ENCODE measurements at places on chromosomes 1 and 21.

DNA sequence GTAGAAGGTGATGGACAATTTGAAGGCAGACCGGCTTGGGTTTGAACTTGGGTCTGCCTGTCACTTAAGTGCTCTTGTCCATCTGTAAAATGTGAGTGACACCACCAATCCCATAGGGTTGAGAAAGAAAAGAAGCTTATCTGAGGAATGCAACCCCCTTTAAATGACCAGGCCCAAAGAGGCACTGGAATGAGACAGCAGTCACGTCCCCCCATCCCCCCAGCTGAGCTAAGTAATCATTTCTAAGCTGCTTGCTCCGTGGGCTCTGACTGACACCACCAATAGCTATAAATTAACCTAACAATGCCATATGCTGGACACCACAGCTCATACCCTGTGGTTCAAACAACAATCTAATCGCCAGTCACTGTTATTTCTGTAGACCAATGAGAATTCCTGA, 15.1 kb downstream of the LCA5L start:
- DNase-seq, result no peak

DNA sequence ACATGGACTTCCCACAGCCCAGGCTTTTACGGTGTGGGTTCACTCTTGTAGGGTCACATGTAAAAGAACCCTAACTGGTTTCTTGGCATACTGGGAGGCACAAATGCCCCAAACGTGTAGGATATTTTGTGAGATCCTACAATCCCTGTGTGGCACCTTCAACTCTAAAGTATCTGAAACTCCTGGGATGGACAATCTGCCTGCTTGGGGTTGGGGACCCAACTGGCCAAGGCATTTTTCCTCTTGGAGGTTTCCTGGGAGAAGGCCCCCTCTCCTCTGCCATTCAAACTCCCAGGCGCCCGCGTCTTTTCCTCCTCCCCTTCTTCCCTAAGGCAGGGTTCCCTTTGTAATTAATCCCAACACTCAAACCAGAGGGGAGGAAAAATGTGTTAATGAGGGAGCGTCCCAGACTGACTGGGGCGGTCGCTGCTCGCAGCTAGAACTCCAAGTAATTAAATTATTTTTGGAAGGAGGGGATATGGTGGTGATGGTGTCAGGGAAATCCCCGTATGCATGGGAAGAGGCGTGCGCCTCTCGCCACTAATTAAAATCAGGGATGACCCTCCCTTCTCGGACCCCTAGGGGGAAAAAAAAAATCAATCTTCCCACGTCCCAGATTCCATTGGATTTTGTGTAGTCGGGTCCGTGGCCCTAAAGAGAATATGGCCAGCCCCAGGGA, 681 bp upstream of the VANGL2 start:
- DNase-seq, result no peak

DNA sequence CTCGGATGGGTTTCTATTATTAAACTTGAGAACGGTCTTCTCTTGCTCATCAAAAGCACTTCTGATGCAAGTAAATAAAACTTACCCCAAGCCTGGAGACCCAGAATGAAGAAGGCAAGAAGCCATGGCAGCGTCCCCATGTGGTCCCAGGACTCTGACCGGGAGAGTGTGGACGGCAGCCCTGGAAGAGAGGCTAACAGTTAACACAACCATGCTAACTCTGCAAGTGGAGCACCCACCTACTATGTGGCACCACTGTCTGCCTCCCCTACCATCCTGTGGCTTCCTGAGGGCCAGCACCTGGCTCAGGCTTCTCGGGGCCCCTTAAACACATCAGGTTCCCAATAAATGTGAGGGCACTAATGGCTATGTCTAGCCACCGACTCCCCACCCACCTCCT, 2.2 kb downstream of the PGLYRP3 start:
- no peak for DNase-seq

DNA sequence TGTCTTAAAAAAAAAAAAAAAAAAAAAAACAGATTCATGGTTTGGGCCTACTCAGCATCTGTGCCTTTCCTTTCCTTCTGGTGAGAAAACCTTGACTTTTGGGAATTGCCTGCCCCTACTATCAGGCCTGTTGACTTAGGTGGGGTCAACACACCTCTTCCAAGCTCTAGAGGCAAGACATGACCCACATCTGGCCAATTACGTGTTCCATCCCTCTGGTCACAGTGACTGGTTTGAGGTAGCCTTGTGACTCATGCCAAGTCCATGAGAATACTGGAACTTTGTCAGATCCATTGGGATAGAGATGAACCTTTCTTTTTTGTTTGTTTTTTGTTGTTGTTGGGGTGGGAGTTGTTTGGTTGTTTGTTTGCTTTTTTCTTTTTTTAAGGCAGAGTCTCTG, 37.3 kb upstream of the KHDRBS1 start:
- DNase-seq, result no peak

- no peak for DNase-seq
Measured at GRCh38 chr21:45698493-45699184, 55.1 kb downstream of the PCBP3 start.
